ENCODE measurements at places on chromosomes 3 and 15. TPM values are rescaled to one million over a fixed set of nuclear protein-coding genes. Genes with fewer than 3 reads are reported as not detected.

DNA sequence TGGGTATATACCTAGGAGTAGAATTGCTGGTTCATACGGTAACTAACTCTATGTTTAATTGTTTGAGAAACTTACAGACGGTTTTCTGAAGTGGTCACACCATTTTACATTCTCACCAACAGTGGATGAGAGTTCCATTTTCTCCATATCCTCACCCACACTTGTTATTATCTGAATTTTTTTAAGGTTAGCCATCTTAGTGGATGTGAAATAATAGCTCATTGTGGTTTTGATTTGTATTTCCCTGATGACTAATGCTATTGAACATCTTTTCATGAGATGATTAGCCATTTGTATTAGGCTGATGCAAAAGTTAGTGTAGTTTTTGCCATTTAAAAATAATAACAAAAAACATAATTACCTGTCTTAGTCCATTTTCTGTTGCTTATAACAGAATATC is 18.6 kb downstream of the CSTA start:
- DNase-seq, result no peak
- H3K27ac ChIP-seq, result no peak overlapping the region
- no peaks in the 10 kb centered on the region for H3K27me3 ChIP-seq
- H3K4me1 ChIP-seq, result no peaks in the 10 kb centered on the region

- no peak overlapping the region for H3K4me3 ChIP-seq
- no peak overlapping the region for H3K27ac ChIP-seq
- no peak for DNase-seq
- no peaks in the 10 kb centered on the region for H3K4me1 ChIP-seq
Observed at GRCh38 chr3:140563206-140563760, 114.6 kb upstream of the TRIM42 start.

DNA sequence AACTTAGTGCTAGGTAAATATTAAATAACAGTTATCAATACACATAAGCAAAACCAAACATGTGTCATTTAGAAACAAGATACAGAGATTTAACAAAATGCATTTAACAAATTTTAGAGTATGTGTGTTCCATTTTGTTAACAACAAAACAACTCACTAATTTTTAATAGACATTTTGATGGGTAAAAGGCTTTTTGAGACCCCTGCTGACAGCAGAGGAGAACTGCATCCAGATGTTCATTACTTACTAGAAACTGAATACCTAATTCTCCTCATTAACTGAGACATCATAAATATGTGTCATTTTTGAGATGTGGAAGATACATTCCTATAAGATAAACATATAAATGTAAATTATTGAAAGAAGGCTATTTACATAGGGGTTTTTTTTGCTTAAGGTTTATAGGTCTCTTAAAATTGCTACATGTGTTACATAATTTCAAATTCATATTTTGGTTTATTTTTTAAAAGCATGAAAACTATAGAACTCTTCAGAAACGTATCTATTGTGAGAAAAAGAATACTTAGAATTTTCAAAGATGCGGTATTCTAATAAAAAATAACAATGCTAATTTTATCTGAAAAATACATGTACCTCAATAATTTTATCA is 1009.8 kb downstream of the TUSC7 start:
- H3K27me3 ChIP-seq, result no peaks in the 10 kb centered on the region
- no peak overlapping the region for H3K27ac ChIP-seq

- H3K4me1 ChIP-seq, result peaks cover 30% of the 10 kb centered on the region
- no peaks in the 10 kb centered on the region for H3K27me3 ChIP-seq
- H3K36me3 ChIP-seq, result no peaks in the 10 kb centered on the region
Observed at GRCh38 chr15:100718075-100718980, 115.9 kb downstream of the ASB7 start.

DNA sequence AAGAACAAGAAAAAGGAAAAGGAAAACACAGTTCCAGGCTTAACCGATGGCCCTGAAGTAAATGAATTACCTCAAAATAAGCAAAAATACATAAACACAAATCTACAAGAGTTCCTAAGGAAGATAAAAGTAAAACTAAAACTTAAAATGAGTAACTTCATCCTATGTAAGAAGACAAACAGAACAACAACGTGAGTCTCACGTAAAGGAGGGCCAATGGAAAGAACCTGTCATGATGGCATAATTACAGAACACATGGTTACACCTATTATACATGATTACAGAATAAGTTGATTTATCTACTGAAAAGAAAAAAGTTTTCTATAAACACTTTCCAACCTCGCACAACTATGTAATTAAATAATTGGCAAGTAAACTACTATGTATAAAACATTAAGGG is 42.1 kb downstream of the ADAM10 start:
- H3K27me3 ChIP-seq, result no peaks in the 10 kb centered on the region
- no peak overlapping the region for H3K27ac ChIP-seq
- H3K4me1 ChIP-seq, result no peaks in the 10 kb centered on the region

- H3K4me1 ChIP-seq, result no peaks in the 10 kb centered on the region
- no peaks in the 10 kb centered on the region for H3K27me3 ChIP-seq
Observed at GRCh38 chr15:48721061-48721810, 75.7 kb upstream of the FBN1 start.

DNA sequence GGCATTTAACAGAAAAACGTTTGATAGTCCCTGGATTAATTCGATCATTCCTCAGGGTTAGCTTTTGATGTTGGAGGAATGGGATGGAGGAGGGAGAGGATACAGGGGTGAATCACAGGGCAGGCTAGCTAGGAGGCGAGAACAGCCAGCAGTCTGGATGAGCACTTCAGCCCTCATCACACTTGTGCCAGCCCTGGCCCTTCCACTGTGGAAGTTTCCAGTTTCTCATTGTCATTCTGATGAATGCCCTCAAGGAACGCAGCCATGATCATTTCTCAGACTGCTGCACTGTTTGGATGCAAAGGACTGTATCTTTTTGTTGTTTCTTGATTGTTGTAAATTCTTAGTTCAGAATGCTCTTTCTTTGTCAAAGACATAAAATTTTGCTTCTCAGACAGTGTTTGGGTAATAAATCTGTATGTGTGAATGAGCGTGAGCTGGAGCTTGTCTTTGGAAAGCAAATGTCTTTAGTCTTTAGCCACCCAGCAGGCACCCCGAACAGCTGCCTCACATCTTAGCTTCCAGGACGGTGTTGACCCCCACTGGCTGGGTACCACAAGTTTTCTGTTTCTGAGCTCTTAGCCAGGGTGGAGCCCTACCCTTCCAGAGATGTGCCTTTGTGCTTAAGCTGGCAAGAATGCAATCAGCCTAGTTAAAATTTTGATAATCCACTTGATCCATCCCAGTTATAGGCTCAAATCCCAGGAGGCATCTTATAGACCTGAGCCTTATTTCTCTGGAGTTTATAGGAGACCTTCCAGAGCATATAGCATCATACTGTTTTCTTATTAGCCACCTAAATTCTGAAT is 121.1 kb downstream of the PDCD6IP start:
- H3K36me3 ChIP-seq, result no peaks in the 10 kb centered on the region
- no peak overlapping the region for H3K27ac ChIP-seq
- H3K4me1 ChIP-seq, result no peaks in the 10 kb centered on the region
- no peak overlapping the region for H3K4me3 ChIP-seq
- DNase-seq, result no peak

IL16 gene
- total RNA-seq, result 26.3 TPM

Measured in sigmoid colon (tissue), 7 donors.